T-helper 1 cell (primary cell): ENCODE measurements at places on chromosomes 6 and 20.

- DNase-seq: peak; percentile 34
Measured at GRCh38 chr20:24100370-24101011, 111.9 kb upstream of the GGTLC1 start.

- DNase-seq: no peak
Measured at GRCh38 chr20:33685328-33686099, 671 bp downstream of the E2F1 start.

DNA sequence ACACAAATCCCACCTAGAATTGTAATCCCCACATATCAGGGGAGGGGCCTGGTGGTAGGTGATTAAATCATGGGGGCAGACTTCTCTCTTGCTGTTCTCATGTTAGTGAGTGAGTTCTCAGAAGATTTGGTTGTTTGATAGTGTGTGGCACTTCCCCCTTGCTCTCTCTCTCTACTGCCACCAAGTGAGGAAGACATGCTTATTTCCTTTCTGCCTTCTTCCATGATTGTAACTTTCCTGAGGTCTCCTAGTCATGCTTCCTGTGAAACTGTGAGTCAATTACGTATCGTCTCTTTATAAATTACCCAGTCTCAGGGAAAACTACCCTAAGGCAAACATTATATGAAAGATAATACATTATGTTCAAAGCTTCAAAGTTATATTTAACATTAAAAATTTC lies 1297.5 kb upstream of the CITED2 start:
- no peak for DNase-seq

DNA sequence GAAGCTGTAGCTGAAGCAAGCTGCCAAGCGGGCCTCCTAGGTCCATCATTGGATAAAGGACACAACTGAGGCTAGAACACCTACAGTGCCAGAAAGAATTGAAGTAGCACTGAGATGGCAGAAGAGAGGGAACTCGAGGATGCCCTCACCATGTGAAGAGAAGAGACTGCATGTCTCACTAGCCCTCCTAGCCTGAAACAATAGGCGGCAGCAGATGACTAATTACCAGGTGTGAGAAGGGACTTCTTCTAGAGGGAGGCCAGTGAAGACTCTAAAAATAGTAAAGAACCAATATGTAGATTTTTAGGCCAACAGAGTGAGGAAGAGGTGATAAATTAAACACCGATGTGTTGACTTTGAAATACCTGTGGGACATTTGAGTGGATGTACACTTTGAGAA lies 50.3 kb downstream of the LGSN start:
- DNase-seq: no peak

DNA sequence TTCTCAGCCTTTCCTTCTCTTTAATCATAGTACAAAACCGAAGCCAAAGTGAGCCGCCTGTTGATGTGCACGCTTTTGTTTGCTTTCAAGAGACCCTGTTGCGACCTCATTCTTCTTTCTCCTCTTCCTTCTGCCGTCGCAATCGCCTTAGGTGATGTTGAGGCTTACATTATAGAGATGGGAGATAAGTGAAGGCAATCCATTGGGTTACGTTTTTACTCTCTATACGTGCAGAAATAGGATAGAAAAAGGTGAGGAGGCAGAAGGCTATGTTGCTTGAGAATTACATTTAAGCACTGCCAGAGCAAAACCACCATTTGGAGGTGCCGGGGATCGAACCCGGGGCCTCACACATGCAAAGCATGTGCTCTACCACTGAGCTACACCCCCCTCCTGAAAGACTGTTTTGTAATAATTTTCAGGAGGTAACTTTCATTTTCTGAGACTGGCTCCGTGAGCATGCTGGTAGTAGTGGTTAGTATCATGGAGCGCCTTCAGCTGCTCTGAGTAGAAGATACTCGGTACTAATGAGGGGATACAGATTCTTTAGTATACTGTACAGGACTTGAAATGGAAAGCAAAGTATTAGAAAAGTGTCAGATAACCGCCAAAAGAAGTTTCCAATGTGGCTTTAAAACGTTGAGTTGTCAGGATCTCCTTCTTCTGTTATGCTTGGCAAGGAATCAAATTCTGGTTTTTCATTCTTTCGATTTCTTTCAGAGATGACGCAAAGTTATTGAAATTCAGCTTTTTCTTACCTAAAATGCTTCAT lies 165.6 kb downstream of the TRIM27 start:
- no peak for DNase-seq

DNA sequence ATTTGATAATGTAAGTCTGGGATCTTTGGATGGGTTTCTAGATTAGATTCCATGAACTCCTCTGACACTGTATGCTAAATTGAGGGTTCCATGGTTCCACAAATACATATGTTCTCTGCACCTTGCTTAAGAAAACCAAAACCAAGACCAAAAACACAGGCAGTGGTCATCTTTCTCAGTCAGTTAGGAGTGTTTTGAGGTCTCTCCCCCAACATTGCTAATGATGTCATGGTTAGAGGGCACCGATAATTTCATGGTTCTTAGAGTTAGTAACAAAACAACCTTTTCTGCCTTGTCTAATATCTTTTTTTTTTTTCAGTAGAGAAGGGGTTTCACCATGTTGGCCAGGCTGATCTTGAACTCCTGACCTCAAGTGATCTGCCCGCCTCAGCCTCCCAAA lies 44.5 kb downstream of the ARID1B start:
- DNase-seq: no peak

DNA sequence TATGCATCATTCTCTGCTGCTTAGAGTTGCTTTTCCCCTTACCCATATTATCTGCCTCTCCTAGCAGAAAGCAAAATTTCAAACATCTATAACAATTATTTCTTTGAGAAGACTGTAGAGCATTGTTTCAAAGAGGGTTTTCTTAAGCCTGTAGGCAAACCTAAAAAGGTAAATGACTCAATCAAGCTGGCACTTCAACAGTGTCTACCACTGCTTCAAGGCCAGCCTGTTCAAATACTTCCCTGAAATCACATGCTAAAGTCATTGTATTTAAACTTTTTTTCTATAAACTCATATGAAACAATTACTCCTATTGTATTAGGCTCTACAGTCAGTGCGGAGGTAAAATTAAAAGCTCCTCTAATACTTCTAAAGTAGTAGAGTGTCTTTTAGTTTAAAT lies 87.1 kb downstream of the OGFRL1 start:
- DNase-seq: no peak

DNA sequence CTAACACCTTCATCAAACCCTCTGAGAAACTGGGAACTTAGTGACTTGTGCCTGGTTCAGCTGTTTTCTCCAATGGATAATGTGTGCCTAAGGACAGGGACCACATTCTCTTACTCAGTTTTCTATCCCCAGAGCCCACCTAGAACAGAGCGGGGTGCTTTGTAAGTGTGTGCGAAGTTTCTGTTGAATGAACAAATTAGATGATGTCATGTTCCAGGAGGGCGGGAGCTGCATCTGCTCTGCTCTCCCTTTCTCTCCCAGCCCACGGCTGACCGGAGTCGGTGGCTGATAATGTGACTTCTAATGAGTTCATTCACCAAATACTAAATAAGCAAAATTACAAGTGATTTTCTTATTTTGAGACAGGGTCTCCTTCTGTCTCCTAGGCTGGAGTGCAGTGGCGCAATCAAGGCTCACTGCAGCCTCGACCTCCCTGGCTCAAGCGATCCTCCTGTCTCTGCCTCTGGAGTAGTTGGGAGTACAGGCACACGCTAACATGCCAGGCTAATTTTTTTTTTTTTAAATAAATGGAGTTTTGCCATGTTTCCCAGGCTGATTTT lies 60.7 kb upstream of the FNDC1 start:
- DNase-seq: no peak

GRCh38 chr6:87815449-87815848 lies 113.4 kb upstream of the AKIRIN2 start:
- no peak for DNase-seq

DNA sequence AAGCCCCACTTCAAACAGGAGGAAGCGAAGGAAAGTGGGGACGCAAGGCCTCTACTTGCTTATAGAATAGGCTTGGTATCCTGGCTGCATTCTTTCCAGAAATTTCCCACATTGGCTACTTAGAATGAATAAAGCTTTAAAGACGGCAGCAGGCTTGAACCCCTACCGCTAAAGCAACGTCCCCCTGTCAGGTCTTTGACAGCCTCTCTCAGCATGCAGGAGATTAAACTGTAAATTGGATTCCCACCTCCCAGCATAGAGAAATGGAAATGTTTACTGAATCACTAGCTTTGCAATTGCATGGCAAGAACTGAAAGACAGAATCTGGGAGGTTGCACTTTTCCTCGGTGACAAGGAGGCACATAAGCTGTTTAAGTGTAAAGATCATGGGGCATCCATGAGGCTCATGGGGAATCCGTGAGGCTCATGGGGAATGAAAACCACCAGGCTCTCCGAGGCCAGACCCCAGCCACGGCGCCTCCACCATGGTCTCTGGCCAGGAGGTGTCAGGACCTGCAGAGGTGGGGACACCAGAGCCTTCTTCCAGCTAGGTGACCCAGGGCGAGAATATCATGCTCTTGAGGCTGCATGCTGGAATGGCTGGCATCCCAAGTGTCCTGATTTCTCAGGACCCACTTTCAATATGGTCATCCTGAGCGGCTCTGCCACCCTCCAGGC lies 10.3 kb downstream of the LEMD2 start:
- DNase-seq: no peak

DNA sequence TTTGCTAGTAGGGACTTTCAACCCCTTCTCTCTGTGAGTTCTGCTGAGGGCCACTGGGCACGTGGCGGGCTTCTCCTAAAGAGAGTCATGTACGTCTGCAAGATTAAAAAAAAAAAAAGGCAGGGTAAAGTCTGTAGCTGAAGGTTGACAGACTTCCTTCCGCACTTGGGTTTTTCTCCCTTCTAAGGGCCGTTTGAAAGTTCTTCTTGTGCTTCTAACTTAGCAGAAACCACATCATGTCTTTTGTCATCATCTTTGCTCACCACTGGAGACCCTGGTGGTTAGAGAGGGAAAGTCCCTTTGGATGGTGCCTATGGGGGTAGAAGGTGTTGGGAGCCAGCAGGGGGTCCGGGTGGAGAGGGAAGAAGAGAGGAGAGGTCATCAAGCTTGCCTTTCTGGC lies 31.4 kb downstream of the PRDM1 start:
- peak; percentile 62 for DNase-seq

- no peak for DNase-seq
Measured at GRCh38 chr6:156773935-156774852, 3.0 kb upstream of the ARID1B start.

GRCh38 chr6:138959521-138959920 lies 28.5 kb downstream of the REPS1 start:
- DNase-seq: no peak

- no peak for DNase-seq
Measured at GRCh38 chr20:17845701-17846475, 122.7 kb downstream of the SNX5 start.

GRCh38 chr6:7621761-7622160 lies 31.8 kb downstream of the SNRNP48 start:
- DNase-seq: no peak

DNA sequence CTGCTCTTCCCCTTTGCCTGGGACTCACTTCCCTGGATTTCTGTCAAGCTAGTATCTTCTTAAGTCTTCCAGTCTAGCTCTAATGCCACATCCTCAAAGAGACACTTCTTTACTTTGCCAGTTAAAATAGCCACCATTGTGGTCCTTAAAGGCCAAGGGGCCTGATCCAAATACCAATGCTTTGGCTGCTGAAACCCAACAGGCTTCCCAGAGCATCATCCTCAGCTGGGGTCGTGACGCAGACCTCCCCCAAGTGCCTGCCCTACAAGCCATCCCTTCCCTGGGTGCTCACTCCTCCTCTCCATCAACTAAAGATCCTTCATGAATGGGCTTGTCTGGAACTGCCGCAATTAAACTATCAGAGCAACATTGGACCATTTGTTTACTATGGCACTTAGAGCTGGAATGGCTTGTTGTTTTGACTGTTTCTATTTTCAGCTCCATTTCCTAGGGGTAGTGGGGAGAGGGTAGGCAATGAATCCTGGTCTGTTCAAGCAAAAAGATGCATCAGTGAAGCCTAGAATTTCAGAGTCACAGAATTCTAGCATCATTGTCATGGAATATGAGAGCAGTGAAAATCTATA lies 79.6 kb upstream of the SIRPA start:
- no peak for DNase-seq

DNA sequence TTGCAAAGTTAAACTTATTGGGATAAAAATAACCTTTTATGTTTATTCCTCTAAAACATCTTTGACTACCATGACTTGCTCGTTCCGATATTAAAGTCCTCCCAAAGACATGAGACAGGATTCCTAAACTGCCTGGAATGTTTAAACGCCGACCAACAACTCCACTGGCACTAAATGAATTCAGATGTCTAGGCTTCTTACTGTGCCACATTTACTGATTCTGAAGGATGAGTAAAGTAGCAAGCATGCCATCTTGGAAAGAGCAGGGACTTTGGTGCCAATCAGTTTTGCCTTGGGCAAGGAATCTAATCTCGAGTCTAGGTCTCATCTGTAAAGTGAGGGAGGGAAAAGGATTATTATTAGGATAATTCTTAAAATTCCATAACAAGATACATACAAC lies 25.3 kb downstream of the MBOAT1 start:
- no peak for DNase-seq

GRCh38 chr20:34251619-34252018 lies 10.4 kb downstream of the ASIP start:
- no peak for DNase-seq

- DNase-seq: no peak
Measured at GRCh38 chr6:89217299-89217910, at the start of gene GABRR1. GABRR1 (minus strand) TSS chr6:89217358; CDS start chr6:89217322, 36 bp downstream.

DNA sequence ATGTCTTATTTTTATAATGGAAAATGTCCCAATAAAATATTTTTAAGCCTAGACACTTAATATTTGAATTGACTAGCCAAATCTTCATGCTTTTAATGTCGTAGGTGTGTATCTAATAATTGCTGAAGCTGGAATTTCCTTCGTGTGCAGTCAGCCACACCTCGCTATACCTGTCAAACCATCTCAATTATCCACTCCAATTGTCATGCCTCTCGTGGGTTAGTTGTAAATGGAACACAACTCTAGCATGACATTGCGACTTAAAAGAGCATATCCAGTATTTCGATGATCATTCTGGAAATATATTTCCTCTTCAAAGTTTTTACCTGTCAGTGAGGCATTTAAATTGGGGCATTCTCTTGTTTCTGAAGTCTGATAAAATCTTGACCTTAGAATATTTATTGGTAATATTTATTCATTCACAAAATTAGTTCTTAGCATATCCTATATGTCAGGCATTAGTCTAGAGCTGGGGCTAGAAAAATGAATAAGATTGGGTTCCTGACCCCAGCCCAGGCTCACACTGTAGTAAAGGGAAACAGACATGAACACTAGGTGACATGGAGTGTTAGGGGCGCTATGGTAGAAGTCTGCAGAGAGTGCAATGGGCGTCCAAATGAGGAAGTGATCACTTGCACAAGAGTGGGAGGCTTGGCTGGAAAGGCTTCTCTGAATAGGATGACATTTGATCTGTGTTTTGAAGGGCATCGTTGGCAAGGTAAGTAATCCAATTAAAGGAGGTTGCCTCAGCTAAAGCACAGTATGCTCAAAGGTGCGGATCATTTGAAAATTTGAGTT lies 11.0 kb upstream of the CFAP206 start:
- no peak for DNase-seq

DNA sequence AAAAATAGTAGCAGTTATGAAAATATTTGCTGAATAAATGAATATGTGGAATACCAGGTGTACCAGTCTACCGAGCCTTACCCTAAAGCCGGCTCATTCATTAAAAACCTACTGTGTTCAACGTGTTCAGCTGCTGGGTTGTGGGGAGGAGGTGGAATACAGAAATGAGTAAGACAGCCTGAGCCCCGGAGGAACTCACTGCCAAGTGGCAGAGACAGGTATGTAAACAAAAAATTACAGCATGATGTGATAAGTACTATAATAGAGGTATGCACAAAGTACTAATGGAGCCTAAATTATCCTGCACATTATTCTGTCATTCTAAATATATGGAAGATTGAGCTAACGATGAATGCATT lies 6.8 kb upstream of the ADTRP start:
- DNase-seq: no peak

- DNase-seq: no peak
Measured at GRCh38 chr20:19934792-19935491, 82.2 kb upstream of the NAA20 start.
